Gastrocnemius medialis (tissue), 4 donors: ENCODE measurements at places on chromosomes 16 and 17. TPM values are rescaled to one million over a fixed set of nuclear protein-coding genes. Genes with fewer than 3 reads are reported as not detected.
A peak's percentile ranks its signal among the peaks of the same experiment; 100 is the strongest.

GRCh38 chr17:48549281-48549630 is 4.3 kb upstream of the HOXB2 start:
- no peak for DNase-seq

GRCh38 chr17:1188812-1189504 is 9.2 kb upstream of the ABR start:
- DNase-seq = peak; percentile 89

The GUCY2D gene
- not detected for total RNA-seq

- no peak for DNase-seq
Measured at GRCh38 chr16:78709137-78709884, 609.9 kb downstream of the WWOX start.

- DNase-seq = no peak
Measured at GRCh38 chr16:89798832-89799370, 17.5 kb downstream of the FANCA start.

DNA sequence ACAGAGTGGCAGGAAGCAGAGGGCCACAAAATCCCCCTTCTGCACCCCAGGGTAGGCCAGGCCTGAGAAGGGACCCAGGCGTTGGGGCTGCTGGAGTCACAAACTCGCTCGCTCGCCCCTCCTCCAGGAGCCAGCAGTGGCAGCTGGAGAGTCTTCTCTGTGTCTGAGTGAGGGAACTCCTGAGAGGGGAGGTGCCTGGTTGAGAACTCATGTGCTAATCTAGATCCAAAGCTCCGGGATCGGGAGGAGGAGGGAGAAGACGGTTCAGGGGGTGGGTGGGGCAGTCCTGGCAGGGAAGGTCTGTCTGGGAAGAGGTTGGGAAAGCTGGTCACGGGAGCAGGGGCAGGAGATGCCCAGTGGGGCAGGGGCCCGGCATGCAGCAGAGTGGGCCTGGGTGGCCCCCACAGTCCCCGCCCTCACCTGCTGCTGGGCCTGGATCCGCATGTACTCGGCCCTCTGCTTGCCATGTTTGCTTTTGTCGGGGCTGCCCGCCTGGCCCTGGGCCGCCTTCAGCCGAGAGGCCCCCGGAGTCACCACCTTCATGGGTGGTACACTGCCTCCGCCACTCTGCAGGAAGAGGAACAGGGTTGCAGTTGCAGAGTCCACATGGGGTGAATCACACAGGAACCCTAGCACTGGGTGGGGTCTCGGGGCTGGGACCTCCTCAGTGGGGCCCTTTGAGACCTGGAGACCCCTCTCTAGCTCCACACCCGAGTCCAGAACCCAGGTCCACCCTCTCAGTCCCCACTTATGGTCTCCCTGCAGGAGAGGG is 62.2 kb downstream of the SRCIN1 start:
- no peak for DNase-seq

DNA sequence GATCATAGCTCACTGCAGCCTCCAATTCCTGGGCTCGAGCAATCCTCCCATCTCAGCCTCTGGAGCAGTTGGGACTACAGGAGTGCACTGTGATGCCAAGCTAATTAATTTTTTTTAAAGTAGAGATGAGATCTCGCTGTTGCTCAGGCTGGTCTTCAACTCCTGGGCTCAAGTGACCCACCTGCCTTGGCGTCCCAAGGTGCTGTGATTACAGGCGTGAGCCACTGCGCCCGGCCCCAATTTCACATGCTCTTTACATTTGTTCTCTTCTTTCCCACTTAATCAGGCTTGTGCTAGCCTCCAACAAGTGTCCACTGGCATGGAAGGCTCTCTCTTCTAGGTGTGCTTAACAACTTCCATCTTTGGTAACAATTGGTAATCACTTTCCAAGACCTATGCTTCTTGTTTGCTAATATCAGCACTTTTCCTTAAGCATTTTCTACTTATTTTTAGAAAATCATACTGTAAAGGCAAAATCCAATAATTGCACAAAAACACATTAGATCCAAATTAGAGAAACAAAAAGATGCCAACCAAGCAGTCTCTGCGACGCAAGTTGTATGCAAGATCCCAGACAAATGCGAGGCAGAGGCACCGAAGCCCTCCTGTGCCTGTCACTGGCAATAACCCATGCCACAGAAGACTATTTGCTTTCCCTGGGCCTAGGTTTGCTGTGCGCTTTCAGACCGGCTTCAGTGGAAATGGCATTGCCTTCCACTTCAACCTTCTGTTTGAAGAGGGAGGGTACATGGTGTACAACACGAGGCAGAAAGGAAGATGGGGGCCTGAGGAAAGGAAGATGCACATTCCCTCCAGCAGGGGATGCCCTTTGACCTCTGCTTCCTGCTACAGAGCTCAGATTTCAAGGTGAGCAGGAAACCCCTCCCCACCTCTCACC is 52.6 kb downstream of the NOS2 start:
- DNase-seq = no peak

The CCDC40 gene
- 0.72 TPM for total RNA-seq

- DNase-seq = no peak
Measured at GRCh38 chr17:16915752-16916556, 56.0 kb downstream of the TNFRSF13B start.

The PLA2G10 gene
- total RNA-seq = not detected

DNA sequence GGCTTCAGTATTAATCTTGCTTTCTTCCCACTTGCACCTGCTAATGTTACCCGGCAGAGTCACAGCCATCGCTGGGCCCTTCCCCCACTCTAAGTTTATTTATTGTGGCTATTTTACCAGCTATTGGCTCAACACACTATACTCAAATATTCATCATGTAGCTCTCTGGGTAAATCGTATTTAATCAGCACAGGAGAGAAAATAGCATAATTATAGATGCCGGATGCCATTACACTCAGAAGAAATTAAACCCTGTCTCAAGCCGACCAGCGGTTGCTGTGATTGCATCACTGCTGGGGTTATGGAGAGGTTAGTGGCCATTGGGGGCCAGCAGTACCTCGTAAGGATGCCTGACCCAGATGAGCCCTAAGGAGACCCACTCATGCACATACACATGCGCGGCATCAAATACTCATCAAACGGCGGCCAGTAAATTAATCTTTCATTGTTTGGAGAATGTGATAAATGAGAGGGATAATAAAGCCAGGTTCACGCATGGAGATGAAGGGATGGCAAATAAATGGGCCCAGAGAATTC is 269.5 kb upstream of the ZFHX3 start:
- no peak for DNase-seq

DNA sequence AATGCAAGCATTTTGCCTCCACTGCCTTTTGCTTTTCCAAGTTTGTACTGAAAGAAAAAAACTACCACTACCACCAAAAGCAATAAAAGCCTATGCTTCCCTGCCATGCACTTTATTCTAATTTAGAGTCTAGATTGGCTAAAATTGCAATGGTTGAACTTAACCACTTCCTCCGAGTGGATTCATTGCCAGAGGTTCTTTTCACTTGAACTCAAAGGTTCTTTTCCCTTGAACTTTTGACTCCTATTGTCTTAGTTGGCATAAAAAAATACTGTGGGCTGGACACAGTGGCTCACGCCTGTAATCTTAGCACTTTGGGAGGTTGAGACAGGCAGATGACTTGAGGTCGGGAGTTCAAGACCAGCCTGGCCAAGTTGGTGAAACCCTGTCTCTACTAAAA is 319.8 kb upstream of the GOT2 start:
- no peak for DNase-seq

The MYH13 gene
- not detected for total RNA-seq

- no peak for DNase-seq
Measured at GRCh38 chr17:27318633-27319032, 24.7 kb downstream of the WSB1 start.

DNA sequence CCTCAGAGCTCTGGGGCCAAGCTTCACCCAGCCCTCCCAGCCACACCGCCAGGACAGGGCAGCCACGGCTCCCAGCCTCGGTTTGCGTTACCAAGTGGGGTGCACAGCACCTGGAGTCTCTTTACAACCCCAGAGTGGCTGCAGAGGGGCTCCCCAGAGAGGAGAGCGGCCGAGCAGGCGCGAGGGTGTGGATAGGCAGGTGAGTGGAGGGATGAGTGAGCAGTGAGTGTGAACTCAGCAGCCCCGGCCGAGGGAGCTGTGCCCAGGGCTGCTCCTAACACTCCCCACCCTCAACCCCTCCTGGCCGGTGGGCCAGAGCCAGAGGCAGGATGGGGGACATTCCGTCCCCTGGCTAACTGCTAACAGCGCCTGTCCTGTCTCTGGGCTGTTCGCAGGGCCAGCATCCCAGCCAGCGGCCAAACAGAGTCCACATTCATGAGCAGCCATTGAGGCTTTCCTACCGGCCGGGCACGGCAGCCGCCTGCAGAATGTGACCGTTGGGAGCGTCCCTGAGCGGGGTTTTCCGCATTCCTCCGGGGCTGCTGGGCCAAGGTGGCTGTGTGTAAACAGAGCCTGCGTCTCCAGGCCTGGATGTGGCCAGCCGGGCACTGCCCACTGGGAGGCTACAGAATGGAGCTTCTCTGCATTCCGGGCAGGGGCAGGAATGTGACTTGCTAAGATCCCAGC is 5.3 kb downstream of the ZNF469 start:
- DNase-seq = no peak

DNA sequence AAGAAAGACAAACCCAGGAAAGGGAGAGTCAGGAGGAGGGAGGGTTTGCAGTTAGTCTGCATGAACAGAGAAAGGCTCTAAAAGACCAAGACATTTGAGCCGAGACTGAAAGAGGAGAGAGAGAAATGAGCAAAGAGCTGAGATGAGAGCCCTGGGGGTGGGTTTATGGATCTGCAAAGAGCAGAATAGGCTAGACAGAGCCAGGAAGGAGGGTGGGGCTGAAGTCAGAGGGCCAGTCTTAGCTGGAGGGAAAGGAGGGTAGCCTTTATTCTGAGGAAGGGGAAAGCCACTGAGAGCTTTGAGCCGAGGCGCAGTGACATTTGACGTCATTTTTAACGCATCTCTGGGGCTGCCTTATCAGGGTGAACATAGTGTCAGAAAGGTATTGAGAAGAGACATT is 85.7 kb upstream of the CDH13 start:
- no peak for DNase-seq

GRCh38 chr17:80720610-80721577 is 176.3 kb downstream of the RPTOR start:
- DNase-seq = no peak

DNA sequence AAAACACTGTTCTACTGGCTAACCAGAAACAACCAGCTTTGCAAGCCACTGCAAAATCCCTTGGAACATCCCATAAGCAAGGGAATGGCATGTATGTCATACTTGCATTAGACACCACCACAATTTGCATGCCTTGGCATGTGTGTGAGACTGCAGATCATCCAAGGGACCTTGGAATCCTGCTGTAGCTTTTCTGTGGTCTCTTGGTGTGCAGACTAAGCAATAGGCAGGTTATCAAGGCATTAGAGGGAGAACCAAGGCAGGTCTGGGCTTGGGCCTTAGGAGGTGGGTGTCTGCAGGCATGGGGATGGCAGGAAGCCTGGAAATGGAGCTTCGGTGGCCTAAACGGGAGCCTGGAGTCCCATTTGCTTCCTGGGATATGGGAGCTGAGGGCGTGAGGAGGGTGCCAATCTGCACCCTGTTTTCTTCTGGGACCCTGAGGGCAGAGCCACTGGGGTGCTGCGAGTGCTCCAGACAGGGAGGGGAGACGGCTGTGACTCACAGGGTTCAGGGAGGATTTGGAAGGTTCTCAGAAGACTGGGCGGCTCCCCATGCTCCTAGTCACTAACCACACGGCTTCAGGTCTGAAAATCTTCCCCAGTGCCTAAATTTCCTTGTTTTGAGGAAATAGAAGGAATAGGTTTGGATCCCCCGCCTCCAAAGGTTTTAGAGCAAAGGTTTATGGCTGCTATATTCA is 36.6 kb downstream of the FAM20A start:
- no peak for DNase-seq

- no peak for DNase-seq
Measured at GRCh38 chr16:87620201-87620495, 17.8 kb downstream of the JPH3 start.

The WDR90 gene
- total RNA-seq = 5.3 TPM

The LGALS9B gene
- not detected for total RNA-seq

The ASPA gene
- total RNA-seq = 4.8 TPM

- no peak for DNase-seq
Measured at GRCh38 chr16:2787406-2787805, at the start of gene PRSS33. TSS of gene PRSS33 (minus strand) at chr16:2787560. CDS start at chr16:2786547, 1,013 bp downstream.

DNA sequence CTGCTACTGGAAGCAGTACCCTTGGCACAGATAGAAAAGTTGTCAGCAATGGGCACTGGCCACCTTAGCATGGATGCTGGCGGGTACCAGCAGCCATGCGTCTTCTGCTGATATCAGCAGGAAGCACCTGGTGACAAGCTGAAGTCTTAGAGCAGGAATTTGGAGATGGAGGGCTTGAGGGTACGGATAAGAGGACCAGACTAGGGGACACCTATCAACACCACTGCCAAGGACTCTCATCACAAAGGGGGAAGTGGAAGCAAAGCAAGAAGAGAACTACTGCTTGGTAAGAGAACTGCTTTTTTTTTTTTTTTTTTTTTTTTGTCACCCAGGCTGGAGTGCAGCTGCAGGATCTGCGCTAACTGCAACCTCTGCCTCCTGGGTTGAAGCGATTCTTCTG is 35.4 kb upstream of the LYRM9 start:
- DNase-seq = no peak

DNA sequence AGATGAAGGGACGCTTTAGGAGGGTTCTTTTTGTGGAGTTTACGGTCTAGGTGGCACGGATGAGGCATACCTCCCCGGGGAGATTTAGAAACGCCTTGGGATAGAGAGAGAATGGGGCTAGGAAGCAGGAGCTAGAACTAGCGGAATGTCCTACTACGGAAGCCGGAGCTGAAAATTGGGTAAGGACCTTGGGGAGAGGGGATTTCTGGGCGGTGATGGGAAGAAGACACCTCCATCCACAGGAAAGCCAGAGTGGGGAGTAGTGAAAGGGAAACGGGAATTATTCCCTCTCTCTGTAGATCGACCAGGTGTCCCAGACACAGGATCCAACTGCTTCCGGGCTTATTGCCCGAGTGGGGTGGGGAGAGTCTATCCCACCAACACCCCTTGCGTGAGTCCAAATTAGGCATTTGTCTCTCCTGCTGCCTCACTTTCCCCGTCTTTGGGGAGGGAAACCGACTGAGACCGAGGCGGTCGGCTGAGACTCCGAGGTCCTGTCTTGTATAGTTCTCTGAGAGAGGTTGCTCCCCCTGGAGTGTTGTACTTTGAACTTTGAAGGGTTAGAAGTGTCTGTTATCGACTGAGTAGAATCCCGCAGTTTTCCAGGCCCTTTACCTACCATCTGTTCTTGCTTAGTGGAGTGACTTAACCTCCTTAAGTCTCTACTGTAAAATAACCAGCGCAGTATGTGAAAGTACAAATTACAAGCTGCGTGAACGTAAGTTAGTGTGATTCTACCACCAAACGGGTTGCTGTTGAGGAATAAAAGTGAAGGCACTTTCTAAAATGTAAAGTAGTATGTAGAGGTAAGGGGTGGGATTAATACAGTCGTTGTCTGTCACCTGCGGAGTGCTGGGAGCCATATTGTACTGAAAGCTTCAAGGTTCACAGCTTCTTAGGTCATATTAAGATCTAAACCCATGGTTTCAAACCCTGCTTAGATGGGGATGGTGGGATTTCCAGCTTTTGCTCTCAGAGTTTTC is 1.0 kb downstream of the RSPRY1 start:
- no peak for DNase-seq

The ANKFY1 gene
- total RNA-seq = 12.6 TPM

DNA sequence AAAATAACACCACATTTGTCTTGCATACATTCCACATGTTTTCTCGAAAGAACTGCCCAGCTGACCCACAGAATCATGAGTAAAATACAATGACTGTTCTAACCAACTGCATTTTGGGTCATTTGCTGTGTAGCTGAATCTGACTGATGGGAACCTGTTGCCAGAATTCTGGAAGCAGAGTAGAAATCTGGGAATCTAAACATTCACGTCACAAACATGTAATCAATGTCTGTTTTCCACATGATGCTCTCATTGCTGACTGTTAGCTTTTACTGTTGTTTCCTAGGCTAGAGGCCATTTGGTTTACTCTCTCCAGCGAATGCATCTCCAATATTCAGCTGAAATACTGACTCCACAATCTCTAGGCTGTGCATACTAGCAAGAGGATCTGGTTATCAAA is 710.1 kb downstream of the KCNJ2 start:
- DNase-seq = no peak
